ENCODE measurements at places on chromosomes 11 and 22.

- no peak for DNase-seq
These were observed 66.7 kb upstream of the LMO1 start for GRCh38 chr11:8330404-8330803.

- DNase-seq, result no peak
These were observed 7.5 kb downstream of the ME3 start for GRCh38 chr11:86664930-86665329.

DNA sequence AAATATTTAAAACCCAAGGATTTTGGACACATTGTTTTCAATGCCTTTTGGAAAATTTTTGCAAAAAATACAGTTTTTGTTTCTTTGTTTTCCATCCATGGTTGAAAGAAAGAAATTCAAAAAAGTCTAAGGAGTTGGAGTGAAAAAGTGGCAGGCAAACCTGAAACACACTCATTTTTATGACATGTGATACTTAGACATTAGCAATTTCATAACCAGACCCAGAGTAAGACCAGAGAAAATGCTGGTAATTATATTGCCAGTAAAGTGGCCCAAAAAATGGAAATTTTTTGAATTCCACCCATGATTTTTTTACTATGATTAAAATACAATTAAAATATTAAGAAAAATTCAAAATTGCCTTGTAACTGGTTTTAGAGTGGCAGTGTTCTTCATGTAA lies 128.2 kb downstream of the SLC17A6 start:
- DNase-seq, result no peak

- DNase-seq, result no peak
These were observed 729 bp upstream of the CHKB start for GRCh38 chr22:50583294-50583861.

GRCh38 chr11:62922653-62923431 lies 1.7 kb upstream of the CHRM1 start:
- no peak for DNase-seq

DNA sequence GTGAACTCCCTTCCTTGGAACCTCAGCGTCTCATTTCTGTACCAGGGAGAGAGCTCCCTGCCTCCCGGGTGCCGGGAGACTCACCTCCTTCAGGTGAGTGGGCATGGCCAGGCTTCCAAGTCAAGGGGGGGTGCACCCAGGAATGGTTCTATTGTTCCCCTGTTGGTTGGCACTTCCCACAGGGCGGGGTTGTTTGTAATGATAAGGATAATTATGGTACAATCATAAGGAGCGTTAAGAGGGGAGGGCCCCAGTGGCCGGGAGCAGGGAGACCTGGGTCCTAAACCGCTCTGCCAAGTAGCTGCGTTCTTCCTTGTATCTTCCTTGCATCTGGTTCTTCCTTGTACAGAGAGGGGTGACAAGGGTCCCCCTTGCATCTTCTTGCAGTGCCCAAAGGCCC lies 79.1 kb downstream of the LRRC32 start:
- DNase-seq, result no peak

DNA sequence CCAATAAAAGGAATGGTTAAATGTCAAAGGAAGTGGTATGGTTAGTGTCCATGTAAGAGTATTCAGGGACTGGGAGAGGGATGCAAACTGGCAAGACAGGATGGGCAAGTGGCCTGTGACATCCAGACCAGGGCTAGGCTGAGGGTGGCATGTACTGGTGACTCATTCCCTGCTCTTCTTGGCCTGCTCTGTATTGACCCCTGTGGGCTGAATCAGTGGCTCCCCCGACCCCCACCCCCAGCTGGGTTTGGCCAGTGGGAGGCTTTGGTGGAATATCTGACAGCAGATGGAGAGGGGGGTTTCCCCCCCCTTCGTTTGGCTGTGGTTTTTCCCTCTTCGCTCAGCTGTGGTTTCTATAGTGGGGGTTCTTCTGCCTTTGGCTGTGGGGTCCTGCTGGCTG lies 87.7 kb downstream of the CSNK2A3 start:
- no peak for DNase-seq

- DNase-seq, result no peak
These were observed 103.1 kb upstream of the PITPNB start for GRCh38 chr22:28021998-28022660.

GRCh38 chr11:94147433-94147845 lies 18.8 kb downstream of the PANX1 start:
- no peak for DNase-seq

DNA sequence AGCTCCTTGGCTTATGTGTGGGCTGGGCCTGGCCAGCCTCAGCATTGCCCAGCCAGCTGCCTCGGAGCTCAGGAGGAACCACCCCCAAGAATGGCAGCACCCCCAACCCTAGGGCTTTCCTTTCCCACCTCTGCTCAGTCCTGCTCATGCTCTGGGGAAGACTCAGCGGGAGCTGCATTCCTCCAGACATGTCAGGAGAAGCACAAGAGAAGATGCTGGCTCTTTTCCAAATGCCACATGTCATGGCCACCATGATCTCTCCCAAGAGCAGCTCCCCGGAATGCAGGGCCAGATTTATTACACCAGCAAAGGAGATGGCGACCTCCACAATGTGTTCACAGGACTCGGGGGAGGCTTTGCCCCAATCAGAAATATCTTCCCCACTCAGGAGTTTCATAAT lies 143.7 kb downstream of the PKNOX2 start:
- no peak for DNase-seq

GRCh38 chr11:86415026-86415425 lies 40.3 kb downstream of the CCDC81 start:
- no peak for DNase-seq

DNA sequence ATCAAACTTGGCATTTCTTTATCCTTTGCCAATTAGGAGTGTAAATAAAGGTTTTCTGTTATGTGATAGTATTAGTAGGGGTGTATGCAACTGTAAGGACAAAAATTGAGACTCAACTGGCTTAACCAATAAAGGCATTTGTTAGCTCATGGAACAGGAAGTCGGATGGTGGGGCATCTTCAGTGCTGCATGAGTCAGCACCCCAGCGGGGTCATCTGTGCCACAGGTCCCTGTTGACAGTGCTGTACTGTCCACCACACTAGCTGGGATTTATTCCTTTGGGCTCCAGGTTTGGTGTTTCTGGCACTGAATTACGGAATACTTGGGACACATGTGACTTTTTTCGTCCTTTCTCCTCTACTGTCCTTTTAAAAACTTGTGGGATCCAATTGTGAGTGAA lies 86.0 kb downstream of the PPP6R3 start:
- DNase-seq, result no peak

DNA sequence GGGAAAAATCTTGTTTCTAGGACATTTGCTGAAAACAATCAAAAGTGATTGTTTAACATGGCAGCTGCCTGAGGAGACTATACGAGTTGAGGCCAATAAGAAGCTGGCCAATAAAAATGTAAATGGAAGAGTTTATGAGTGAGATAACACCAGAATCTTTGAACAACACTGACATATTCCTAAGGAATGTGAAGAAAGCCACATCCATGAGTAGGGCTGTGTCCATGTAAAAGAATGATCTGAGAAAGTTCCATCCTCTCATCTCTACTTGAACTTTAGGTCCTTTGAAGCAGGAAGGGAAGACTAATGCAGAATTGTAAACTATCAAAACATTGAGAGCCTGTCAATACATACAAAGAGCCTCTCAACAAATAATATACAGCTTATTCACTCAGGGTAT lies 6.9 kb upstream of the CHORDC1 start:
- DNase-seq, result no peak

GRCh38 chr11:116466191-116466590 lies 306.6 kb downstream of the BUD13 start:
- no peak for DNase-seq

GRCh38 chr11:78371221-78371891 lies 46.3 kb downstream of the GAB2 start:
- DNase-seq, result no peak

- no peak for DNase-seq
These were observed 1.8 kb downstream of the PGGHG start for GRCh38 chr11:290621-291231.

DNA sequence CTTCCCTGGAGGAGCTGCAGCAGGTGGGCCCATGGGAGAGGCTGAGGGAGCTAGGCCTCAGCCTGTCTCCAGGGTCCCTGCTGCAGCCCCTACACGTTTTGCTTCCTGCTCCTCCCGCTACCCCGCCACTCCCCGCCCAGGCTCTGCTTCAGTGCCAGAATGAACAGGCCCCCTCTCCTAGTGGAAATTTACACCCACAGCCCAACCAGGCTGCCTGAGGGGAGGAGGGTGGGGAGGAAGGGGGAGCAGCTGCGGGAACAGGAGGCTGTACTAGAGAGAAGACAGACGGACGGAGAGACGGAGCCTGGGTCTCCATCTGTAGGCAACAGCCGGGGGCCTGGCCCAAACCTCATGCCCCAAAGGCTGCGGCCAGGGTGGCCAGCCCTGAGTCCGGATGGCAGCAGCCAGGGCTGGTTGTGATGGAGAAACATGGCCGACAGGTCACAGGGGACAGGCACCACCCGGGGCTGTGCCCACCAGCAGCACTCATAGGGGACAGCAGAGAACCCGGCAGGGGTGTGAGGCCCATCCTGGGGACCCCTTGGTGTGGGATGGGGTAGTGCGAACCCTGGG lies 20.6 kb downstream of the FLRT1 start:
- DNase-seq, result no peak

GRCh38 chr11:46006418-46007070 lies 84.1 kb downstream of the LARGE2 start:
- DNase-seq, result no peak

DNA sequence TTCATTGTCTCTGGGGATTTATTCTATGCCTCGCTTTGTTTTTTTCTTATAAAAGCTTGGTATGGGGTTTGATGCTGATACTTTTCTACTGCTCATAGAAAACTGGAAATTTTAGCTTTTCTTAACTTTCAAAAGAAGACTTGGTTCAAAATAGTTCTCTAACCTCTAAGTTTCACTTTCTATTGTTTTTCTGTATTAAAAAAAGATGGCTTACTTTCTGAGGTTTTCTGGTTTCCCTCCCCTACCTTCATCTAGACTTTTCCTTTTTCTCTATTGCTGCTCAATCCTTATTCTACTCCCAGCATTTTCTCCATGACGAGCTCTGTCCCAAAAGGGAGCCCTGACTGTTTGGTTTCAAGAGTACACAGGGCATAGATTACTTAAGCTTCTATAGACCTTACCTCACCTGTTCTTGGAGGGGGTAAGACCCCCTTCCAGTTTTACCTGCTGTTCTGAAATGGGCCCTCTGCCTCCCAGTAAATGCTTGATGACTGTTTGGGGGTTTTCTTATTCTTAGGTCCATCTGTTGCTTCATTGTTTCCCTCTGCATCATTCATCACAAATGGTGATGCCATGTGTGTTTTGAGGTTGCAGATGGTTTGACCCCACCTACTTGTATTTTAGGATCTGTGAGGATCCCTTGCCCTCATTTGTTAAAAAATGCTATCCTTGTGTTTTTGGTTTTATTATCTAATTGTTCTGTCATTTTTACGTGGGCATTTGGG lies 29.5 kb downstream of the DNHD1 start:
- DNase-seq, result no peak

Measured in GM04504 (cell line).